Effector CD8-positive, alpha-beta T cell (primary cell): ENCODE measurements at places on chromosomes 6 and 20.

GRCh38 chr6:41498968-41499599, 47.1 kb upstream of the FOXP4 start:
- DNase-seq, result no peak

DNA sequence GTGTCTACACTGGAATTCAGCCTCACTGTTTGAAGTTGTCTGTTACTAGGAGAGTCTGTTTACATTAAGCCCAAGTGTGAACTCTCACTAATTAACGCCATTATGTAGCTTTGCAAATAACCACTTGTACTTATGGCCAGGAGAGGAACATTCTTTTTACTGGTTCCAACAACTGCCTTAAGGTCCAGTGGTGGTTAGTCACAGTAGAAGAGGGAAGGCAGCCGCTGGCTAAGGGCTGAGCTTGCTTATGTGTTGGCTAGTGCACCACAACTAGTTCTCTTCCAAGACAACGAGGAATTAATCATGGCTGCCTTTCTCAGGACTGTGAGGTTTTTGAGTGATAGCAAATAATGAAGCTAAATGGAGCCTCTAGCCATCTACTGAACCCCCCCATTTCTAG, 14.9 kb upstream of the SLC22A23 start:
- DNase-seq, result no peak

GRCh38 chr20:22569353-22569752, 15.0 kb downstream of the FOXA2 start:
- DNase-seq, result no peak

DNA sequence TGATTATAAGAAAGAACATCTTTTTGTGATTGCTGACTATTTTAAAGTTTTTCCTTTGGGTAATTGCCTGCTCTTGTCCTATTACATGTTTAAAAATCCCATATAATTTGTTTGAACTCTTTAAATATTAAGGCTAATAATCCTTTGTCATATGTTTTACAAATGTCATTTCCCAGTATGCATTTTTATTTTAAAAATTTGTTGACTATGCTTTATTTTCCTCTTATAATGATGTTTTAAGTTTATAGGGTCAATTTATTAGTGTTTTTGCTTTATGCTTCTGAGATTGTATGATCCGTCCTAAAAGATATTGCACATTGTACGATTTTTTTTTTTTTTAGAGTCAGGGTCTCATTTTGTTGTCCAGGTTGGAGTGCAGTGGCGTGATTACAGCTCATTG, 297.2 kb downstream of the RNF144B start:
- DNase-seq, result no peak

DNA sequence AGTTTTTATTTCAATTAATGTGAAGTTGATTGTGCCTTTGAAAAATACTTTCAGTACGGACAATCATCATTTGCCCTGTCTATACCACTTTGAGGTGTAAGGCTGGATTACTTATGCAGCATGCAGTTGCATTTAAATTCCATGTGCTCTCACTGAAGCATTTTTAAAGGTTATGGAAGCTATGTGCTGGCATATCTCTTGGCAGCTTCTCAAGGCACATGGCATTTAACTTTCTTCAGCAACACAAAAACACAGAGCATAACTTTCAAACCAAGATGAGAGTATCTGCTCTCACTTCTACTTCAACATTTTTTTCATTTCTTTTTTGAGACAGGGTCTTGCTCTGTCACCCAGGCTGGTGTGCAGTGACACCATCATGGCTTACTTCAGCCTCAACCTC, 360.6 kb upstream of the RUNX2 start:
- DNase-seq, result no peak

GRCh38 chr6:43838276-43839036, 68.4 kb downstream of the VEGFA start:
- DNase-seq, result no peak

- DNase-seq, result no peak
These were observed 689.1 kb upstream of the MARCKS start for GRCh38 chr6:113168057-113168456.

DNA sequence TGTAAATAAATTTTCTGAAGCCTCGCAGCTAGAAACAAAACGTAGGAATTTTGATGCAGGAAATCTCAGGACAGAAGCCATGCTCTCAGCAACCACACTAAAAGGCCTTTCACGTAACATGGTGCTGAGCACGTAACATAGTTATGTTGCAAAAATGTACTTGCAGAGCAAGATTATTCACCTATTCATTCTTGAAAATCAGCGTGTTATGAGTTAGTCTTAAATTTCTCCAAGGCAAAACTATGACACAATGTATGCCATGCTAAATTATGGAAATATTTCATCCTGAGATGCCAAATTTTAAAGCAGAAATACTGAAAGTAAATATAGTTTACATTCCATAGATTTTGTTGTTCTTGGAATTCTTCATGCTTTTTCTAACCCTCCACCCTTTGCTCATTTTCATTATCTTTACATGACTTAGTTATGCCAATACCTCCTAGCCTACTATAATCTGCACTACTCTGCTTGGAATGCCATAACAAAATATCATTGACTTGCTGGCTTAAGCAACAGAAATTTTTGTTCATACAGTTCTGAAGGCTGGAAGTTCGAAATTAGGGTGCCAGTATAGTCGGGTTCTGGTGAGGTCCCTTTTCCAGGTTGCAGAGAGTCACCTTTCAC, 179.8 kb upstream of the BMP5 start:
- DNase-seq, result no peak

- DNase-seq, result no peak
These were observed 368.4 kb upstream of the MAN1A1 start for GRCh38 chr6:119717942-119718341.

GRCh38 chr6:40877362-40877761, 161.7 kb downstream of the UNC5CL start:
- no peak for DNase-seq

- DNase-seq, result no peak
These were observed 176.9 kb downstream of the MEI4 start for GRCh38 chr6:77829736-77830135.
